ENCODE measurements at places on chromosomes 16 and 17. TPM values are rescaled to one million over a fixed set of nuclear protein-coding genes. Genes with fewer than 3 reads are reported as not detected.

- DNase-seq: no peak
Observed at GRCh38 chr17:82787081-82787848, 35.4 kb downstream of the TBCD start.

- no peak for DNase-seq
Observed at GRCh38 chr16:51544851-51545467, 393.9 kb upstream of the SALL1 start.

SLC35G6 gene
- total RNA-seq: not detected

- DNase-seq: no peak
Observed at GRCh38 chr16:49596648-49597291, 223.2 kb downstream of the C16orf78 start.
